WERI-Rb-1 (cell line): ENCODE measurements at places on chromosomes 12 and 14.

DNA sequence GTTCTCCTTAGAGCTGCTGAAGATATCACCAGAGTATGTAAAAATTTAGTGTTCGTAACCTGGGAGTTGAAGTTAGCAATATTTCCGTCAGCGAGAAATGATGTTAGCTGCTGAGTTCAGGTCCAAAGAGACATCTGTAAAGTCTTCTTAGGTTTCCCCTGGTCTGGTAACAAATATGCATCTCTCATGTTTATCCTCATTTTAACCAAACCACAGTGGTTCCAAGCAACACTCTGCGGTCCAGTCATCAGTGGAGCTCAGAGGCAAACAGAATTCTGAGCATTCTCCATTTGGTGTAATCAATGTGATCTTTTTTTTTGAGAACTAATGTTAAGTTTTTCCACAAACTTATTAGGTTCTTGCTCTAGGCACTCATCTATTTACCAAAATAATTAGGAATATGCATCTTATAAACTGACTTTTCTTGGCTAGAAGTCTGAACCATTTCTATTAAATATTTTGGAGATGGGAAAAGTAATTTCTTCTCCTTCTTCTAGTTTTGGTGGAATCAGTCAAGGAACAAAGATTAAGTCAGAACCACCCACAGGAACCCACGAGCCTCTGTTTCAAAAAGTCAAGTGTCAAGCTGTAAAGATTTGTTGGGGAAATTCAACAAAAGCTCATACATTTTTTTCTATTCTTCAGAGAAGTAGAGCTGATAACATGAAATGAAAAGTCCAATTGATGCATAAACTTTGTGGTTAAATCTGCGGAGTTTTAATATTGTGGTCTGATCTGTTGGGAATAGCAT lies 64.7 kb downstream of the IFNG start:
- no peak for DNase-seq

- DNase-seq = no peak
Observed at GRCh38 chr12:93589081-93589480, 16.6 kb downstream of the SOCS2 start.

DNA sequence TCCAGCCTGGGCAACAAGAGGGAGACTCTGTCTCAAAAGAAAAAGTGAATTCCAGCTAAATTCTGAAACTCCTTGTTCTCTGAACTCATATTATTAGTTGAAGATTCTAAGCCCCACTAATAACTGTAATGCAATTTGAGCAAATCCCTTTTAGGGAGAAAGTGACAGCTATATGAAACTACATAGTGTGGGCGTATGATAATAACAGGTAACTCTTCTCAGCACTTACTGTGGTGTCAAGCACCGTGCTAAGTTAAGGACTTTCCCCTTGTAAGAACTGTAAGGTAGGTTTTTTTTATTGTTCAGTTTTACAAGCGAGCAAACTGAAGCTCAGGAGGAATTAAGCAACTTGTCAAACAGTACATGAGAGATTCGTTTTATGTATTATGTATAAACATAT lies 5.4 kb downstream of the ANKRD13A start:
- DNase-seq = no peak

GRCh38 chr12:49693931-49694444 lies 13.2 kb downstream of the FMNL3 start:
- DNase-seq = no peak

- no peak for DNase-seq
Observed at GRCh38 chr14:22737052-22737451, 29.4 kb upstream of the OXA1L start.
